SJSA1 (cell line): ENCODE measurements at places on chromosomes 3 and 15.

- no peak for DNase-seq
Measured at GRCh38 chr15:48354694-48355303, 23.6 kb downstream of the DUT start.

DNA sequence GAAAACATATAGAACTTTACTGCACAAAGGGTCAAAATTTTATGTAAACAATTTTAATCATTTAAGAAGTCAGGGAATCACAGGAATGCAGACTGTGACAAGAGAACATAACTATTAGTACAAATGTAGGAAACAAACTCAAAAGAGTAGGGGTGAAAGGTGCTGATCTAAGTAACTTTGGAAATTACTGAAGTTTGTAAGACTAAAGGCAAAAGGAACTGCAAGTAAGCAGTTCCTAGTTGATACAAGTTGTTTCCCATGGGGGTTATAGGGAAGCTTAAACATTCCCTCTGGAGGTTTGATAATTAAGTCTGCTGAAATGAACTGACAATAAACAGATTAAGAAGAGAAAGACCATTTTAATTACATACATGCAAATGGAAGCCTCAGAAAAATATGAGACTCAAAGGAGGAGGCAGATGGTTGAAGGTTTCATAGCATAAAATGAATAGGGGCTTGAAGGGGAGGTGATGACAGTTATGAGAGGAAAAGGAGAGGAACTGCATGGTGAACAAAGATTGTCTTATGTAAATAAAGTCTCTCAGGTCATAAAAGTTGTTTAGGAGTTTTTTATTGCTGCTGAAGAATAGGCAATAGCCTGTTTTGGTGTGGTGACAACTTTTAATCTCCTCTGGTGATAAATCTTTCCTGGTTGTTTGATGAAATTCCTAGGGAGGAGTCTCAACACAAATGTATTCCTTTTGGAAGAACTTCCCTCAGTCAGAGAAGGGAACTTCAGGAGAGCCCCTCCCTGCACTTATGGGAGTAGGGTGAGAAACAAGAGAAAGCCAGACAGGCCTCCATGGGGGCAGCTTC, 17.1 kb downstream of the SETMAR start:
- no peak for DNase-seq

DNA sequence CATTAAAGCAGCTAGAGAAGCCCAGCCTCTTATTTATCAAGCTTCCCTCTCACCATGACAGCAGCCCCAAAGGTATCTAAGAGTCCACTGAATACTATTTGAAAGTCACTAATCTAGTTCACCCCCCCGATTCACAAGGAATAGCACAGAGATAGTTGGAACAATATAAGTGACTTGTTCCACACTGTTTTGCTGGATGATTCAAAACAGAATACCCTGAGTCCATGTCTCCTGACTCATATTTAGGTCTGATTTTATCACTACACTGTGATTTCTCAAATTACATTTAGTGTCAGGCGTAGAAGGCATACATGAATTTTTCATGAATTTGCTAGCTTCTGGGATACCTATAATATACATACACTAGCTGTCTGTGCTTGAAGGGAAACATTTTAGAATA, 18.7 kb upstream of the EOGT start:
- DNase-seq, result no peak

GRCh38 chr3:50251220-50251619, 15.2 kb downstream of the GNAI2 start:
- DNase-seq, result no peak

- peak; percentile 82 for DNase-seq
Measured at GRCh38 chr15:75843678-75844581, 683 bp downstream of the UBE2Q2 start.

GRCh38 chr3:41362638-41363559, 163.6 kb downstream of the CTNNB1 start:
- no peak for DNase-seq

GRCh38 chr3:89851974-89852621, 744.7 kb downstream of the EPHA3 start:
- peak; percentile 1 for DNase-seq
